ENCODE measurements at places on chromosomes 5 and 9.

GRCh38 chr5:120545951-120546350, 81.9 kb downstream of the PRR16 start:
- no peak for DNase-seq

- no peak for DNase-seq
Observed at GRCh38 chr5:17267106-17267505, 49.7 kb downstream of the BASP1 start.

- DNase-seq, result no peak
Observed at GRCh38 chr5:170442921-170443320, 53.8 kb upstream of the KCNMB1 start.

- DNase-seq, result peak; percentile 2
Observed at GRCh38 chr5:151315998-151316597, 12.5 kb upstream of the SLC36A3 start.

DNA sequence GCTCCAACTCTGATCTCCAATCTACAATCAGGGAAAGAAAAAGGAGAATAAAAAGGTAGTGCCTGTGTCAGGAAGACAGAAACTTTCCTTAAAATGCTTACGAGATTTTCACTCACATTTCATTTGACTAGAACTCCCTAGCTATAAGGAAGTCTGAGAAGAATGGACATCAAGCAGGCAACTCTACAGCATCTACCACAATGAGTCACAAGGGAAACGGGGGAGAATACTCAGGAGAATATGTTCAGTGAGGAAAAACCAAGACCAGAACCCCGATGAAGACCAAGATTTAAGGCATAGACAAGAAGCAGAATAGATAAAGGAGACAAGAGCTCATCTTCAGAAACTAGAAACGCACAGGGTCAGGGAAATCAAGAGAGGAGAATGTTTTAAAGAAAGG, 9.0 kb upstream of the SETD9 start:
- DNase-seq, result no peak

All from CD4-positive, alpha-beta memory T cell (primary cell).